Sciatic nerve (tissue), 2 donors: ENCODE measurements at places on chromosomes 3 and 15. TPM values are rescaled to one million over a fixed set of nuclear protein-coding genes. Genes with fewer than 3 reads are reported as not detected.

DNA sequence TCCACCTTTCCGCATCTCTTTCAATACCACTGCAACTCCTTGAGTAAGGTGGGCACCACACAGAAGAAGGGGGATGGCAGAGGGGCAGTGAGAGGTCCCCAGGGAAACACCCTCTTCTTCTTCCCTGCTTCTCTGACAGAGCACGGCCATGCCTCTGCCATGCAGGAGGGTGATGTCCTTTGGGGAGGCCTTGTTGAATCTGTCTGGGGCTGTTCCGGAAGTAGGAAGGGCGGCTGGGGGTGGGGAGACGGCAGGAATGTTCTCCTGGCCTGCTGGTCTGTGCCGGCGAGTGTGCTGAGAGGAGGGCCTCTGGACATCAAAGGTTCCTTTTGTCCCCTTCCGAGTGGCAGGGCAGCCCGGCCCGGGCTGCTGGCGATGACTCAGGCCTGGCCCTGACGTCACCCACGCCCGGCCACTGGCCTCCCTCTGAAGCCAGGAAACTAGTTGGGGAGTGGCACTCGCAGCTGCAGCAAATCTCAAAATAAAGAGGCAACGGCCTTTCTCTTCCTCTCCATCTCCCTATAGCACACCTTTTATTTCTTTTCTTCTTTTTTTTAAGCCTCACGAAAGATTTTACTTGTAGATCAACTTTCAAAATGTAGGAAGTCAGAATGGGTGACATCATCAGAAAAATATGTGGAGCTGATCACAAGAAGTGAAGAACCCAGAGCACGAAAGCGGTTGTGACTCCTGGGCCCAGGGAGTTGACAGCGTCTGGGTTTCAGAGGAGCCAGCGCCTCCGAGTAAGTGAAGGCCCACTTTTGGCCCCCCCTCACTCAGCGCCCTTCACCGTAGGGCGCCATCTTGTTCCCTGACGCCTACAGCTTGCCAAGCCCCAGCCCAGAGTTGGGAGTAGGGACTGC lies at the start of gene ZBTB38:
Gene ZBTB38, plus strand, starts transcription at position 443 of the 863 bp plus-strand sequence. CDS start 73,885 bp downstream, outside the sequence.
- DNase-seq = peak; percentile 91

DNA sequence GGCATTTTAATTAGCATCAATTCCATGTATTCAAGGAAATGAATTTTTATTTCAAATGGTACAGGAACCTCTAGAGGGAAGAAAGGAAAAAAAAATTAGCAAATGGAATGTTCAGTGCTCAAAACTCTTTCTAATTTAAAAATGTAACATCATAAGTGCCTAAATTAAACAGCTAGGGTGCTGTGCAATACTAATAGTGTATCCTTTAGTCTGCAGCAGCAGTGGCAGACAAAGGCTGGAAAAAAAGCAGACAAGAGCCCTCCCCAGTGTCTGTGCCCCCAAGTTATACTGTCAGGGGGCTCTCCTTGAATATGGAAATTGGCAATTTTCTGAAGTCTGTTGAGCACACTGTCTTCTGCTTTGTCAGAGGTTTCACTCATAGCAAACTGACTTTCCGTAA lies 159.5 kb downstream of the CLSTN2 start:
- no peak for DNase-seq

- no peak for DNase-seq
Measured at GRCh38 chr3:170560717-170561382, 25.0 kb downstream of the SLC7A14 start.

AADAC gene
- total RNA-seq = not detected

DNA sequence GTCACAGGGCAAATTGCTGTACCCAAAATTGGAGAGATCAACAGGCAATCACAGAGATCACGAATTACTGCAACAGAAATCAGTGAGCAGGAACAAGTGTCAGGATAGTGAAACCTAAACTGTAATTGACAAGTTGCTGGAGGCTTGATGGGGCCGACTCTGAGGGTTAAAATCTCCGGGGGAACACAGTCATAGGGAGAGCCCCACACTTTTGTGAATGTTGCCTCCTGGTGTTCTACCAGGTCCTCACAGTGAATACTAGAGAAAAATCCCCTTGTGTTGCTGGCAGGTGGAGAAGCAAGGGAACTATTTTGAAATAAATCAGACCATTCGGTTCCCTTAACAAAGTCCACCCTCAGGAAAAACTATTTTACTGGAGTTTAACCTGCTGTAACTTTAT lies 697.5 kb upstream of the CBLB start:
- DNase-seq = no peak

GRCh38 chr15:63970621-63971426 lies 75.5 kb downstream of the DAPK2 start:
- DNase-seq = no peak

TMEM45A gene
- total RNA-seq = 20.6 TPM

- DNase-seq = no peak
Measured at GRCh38 chr3:47291158-47291753, 8.5 kb downstream of the KLHL18 start.

DNA sequence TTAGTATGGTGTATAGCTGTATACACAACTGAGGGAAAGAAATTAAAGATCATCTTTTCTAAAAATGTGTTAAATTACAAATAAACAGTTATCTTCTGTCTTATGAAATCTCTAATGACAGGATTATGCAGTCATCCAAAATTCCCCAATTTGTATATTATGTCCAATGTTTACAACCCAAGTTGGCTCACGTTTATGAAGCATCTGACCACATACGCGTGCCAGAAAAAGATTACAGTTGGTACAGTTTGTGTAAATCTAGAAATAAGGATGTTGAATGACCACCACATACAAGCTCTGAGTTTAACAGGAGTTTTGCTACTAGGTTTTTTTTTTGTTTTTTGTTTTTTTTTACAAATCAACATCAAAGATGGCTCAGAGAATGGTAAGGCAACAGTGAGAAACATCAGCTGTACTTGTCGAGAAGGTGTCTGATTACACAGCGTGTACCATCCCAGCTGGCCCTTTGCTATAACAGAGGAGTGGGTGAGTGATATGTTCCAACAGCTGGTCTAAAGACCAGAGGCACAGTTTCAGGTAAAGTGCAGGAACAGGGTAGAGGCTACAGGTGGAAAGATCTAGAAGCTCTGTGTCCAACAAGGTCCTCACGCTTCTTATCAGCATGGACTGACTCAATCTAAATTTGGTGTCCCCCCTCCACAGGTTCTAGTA lies 47.1 kb downstream of the USF3 start:
- no peak for DNase-seq

GRCh38 chr3:9623148-9623547 lies 26.2 kb upstream of the MTMR14 start:
- no peak for DNase-seq

DNA sequence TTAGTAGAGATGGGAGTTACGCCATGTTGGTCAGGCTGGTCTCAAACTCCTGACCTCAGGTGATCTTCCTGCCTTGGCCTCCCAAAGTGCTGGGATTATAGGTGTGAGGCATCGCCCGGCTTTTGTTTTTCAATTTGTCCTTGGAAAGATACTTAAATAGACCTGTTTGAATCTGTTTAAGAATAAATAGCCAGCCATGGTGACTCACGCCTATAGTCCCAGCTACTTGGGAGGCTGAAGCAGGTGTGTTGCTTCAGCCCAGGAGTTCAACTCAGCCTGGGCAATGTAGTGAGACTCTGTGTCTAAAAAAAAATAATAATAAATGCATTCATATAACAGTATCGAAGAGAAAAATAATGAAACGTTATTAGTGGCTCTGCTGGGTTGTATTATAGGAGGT lies 17.3 kb downstream of the SNAPC5 start:
- no peak for DNase-seq

DNA sequence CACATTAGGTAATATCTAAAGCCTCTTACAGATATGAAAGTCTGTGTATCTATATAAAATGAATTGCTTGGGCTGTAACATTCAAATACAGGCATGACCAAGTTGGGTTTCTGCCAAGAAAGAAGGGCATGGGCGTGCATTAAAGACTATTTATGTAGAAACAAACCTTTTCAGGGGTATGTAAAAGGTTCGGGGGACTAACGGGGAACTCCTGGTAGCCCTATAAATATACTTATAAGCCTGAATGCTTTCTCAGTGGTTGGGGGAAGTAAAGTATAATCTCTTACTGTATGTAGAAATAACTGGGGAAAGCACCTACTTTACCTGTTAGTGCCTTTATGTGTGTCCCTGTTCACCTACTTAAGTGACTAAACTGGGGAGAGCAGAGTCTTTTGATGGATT lies 154.5 kb upstream of the TBL1XR1 start:
- DNase-seq = no peak

DNA sequence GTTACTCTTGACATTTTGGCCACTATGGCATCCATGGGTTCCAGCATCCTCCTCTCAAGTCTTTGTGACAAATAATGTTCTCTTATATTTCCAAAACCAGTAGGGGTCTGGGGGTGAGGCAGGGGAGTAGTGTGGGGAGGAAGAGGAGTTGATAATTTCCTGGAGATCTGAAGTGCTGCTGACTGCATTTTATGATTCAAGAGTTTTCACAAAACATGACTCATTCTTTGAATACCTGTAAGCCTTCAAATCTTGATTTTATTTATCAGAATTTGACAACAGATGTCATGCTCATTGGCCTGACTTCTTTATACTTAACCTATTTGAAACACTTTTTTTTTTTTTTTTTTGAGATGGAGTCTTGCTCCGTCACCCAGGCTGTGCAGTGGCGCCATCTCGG lies 98.8 kb upstream of the PLXND1 start:
- no peak for DNase-seq

DNA sequence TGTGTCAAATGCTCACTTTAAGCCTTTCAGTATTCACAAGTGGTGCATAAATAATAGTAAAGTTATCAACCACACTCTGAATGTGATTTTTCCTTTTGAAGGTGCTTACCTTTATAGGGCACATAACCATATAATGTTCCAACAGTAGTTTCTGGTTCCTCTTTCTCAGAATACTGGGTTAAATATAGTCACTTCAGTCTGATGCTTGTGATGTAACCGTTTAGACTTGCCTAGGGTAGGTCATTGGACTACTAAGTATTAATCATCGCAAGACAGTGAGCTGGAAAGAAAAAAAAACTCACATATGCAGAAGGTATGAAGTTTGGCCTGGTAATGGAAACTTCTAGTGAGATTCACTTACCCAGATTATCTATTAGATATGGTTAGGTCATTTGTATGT lies 1.9 kb downstream of the KBTBD8 start:
- DNase-seq = no peak

GRCh38 chr3:190058521-190059241 lies 62.0 kb downstream of the P3H2 start:
- no peak for DNase-seq

SERPINI2 gene
- total RNA-seq = not detected

DNA sequence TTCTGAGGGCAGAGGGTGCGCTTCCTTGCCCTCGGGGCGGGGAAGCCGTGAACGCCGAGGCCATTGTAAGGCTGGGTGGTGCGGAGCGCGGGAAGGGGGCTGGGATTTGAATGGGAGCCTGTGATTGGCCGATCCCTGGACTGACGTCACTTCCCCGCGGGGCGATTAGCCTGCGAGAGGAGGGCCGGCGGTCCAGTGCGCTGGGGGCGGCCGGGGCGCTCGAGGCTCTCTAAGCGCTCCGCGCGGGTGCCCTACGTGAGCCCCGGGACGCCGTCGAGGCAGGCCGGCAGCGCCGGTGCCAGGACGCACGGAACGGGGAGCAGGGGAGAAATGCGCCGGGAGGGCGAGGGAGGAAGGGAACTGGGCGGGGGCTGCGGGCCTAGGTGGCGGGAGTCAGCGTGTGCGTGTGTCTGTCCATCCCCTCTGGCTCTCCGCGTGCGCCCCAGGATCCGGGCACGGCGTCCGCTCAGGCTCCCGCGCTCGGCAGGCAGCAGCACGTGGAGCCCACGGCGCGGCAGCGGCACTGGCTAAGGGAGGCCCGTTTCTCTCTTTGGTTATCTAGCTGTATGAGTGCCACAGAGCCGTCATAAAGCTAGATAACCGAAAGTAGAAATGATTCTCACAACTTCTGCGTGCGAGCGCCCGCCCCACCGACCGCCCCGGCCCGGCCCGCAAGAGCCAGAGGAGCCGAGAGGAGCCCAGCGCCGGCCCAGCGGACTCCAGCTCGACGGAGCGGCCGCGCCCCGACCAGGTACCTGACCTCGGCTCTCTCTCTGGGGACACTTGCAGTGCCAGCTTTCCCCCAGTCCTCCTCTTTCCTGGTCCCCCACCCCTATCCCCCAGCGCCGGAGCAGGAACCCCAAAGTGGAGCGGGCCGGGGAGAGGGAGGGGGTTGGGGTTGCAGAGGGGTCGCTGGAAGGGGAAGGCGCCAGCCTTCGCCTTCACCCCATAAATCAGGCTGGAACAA lies 33.1 kb upstream of the POLG start:
- no peak for DNase-seq

HRH1 gene
- total RNA-seq = 40.3 TPM

DNA sequence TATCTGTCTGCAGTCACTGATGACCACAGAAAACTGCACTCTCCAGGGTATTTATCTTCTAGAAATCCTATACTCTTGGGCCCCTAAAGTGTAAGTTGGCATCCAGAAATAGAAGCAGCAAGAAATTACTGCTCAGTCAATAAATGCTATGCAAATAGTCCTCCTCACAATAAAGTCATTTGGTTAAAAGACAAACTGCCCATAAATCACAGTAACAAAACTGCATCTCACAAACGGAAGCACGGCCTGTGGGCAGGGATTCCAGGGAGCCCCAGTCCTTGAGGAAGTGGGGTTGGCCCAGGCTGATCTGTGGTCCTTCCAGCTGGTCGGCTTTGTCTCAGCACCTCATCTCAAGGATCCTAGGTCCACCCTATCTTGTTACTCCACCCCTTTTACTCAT lies 29.7 kb upstream of the SPATA12 start:
- no peak for DNase-seq

DNA sequence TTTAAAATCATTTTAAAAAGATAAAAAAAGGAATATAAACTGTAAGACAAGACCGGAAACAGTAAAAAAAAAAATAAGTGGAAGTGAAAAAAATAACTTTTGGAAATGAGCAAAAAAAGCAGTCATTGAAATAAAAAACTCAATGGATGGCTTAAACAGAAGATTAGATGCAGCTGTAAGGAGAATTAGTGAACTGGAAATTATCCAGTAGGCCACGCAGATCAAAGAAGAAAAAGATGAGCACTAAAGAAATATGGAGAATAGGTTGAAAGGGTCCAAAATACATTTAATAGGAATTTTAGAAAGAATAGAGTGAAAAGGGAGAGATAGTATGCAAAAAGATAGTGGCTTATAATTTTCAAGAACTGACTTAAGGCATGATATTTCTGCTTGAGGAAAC lies 47.0 kb downstream of the STARD5 start:
- DNase-seq = no peak
